Endodermal cell (in vitro differentiated cells): ENCODE measurements at places on chromosomes 13 and 19. TPM values are rescaled to one million over a fixed set of nuclear protein-coding genes. Genes with fewer than 3 reads are reported as not detected.

- no peaks in the 10 kb centered on the region for H3K27me3 ChIP-seq
- no peak overlapping the region for H3K27ac ChIP-seq
- no peaks in the 10 kb centered on the region for H3K4me1 ChIP-seq
- DNase-seq = no peak
These were observed 486.1 kb upstream of the KLF12 start for GRCh38 chr13:74620308-74620707.

- H3K4me3 ChIP-seq = no peak overlapping the region
- DNase-seq = peak; percentile 88
- H3K4me1 ChIP-seq = no peaks in the 10 kb centered on the region
- H3K36me3 ChIP-seq = no peaks in the 10 kb centered on the region
These were observed 20.3 kb upstream of the AKT2 start for GRCh38 chr19:40305403-40305802.

DNA sequence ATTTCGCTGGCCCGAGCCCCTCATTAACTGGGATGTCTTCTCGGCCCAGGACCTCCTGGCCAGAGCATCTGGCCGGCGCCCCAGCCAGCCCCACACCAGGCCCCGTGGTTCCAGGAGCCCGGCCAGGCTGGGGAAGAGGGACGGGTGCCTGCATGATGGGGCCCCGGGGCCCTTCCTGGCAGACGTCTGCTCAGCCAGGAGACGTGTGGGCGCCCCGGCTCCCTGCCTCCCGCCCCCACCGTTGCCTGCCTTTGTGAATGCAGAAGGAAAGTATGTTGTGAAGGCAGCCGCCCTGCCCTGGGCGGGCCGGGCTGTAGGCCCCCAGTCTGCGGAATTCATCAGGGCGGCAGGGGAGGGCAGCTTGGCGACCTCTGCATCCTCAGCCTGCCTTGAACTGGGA, 4.4 kb upstream of the COMP start:
- H3K27me3 ChIP-seq = peaks cover 100% of the 10 kb centered on the region
- no peak overlapping the region for H3K4me3 ChIP-seq
- DNase-seq = peak; percentile 59
- H3K27ac ChIP-seq = no peak overlapping the region
- H3K36me3 ChIP-seq = no peaks in the 10 kb centered on the region

- DNase-seq = no peak
- H3K36me3 ChIP-seq = no peaks in the 10 kb centered on the region
- no peaks in the 10 kb centered on the region for H3K4me1 ChIP-seq
- no peaks in the 10 kb centered on the region for H3K27me3 ChIP-seq
- H3K4me3 ChIP-seq = no peak overlapping the region
These were observed 682 bp upstream of the CABP5 start for GRCh38 chr19:48044561-48044960.

GRCh38 chr13:94656176-94656575, 54.5 kb downstream of the GPR180 start:
- H3K4me1 ChIP-seq = no peaks in the 10 kb centered on the region
- H3K27ac ChIP-seq = no peak overlapping the region
- no peaks in the 10 kb centered on the region for H3K36me3 ChIP-seq
- H3K4me3 ChIP-seq = no peak overlapping the region
- H3K27me3 ChIP-seq = no peaks in the 10 kb centered on the region

DNA sequence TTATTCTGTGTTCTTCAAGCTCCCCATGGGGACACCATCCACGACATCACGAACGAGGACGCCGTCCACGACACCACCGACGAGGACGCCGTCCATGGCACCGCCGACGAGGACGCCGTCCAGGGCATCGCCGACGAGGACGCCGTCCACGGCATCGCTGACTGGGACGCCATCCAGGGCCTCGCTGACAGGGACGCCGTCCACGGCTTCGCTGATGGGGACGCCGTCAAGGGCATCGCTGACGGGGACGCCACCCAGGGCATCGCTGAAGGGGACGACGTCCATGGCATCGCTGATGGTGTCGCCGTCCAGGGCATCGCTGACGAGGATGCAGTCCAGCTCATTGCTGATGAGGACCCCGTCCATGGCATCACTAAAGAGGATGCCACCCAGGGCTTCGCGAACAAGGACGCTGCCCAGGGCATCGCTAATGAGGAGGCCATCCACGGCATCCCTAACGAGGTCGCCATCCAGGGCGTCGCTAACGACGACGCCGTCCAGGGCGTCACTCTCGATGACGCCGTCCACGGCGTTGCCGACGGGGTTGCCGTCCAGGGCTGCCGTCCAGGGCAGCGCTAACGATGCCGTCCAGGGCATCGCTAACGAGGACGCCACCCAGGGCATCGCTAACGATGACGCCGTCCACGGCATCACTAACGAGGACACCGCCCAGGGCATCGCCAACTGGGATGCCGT, 949.2 kb downstream of the TUBA3C start:
- H3K36me3 ChIP-seq = no peaks in the 10 kb centered on the region
- DNase-seq = no peak

The NXNL1 gene
- total RNA-seq = not detected in 2 replicates

The SCN1B gene
- 1.2 and 1.4 TPM in 2 replicates for total RNA-seq
